ENCODE measurements at places on chromosomes 5 and 9.

- DNase-seq, result no peak
Measured at GRCh38 chr5:100779669-100780375, 123.3 kb downstream of the ST8SIA4 start.

- DNase-seq, result no peak
Measured at GRCh38 chr5:156920861-156921431, 42.1 kb downstream of the TIMD4 start.

DNA sequence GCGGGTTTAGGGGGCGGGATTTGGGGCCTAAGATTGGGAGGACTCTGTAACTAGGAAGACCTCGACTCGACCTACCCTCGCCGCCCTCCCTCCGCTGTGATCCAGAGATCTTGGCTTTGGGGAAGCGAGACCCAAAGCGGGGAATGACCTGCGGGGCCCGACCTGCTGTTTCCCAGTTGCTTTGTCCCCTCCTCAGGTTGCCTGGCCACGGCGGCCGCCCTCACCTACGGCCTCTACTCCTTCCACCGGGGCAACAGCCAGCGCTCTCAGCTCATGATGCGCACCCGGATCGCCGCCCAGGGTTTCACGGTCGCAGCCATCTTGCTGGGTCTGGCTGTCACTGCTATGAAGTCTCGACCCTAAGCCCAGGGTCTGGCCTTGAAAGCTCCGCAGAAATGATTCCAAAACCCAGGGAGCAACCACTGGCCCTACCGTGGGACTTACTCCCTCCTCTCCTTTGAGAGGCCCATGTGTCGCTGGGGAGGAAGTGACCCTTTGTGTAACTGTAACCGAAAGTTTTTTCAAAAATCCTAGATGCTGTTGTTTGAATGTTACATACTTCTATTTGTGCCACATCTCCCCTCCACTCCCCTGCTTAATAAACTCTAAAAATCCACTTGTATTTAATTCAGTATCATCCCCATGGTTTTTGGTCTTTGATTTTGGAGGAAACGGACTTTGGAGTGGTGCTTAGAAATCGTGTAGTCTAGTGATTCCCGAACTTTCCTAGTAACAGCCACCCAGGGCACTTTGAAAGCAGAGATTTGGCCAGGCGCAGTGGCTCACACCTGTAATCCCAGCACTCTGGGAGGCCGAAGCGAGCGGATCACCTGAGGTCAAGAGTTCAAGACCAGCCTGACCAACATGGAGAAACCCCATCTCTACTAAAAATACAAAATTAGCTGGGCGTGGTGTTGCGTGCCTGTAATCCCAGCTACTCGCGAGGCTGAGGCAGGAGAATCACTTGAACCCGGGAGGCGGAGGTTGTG lies 878 bp downstream of the HIGD2A start:
- DNase-seq, result no peak

DNA sequence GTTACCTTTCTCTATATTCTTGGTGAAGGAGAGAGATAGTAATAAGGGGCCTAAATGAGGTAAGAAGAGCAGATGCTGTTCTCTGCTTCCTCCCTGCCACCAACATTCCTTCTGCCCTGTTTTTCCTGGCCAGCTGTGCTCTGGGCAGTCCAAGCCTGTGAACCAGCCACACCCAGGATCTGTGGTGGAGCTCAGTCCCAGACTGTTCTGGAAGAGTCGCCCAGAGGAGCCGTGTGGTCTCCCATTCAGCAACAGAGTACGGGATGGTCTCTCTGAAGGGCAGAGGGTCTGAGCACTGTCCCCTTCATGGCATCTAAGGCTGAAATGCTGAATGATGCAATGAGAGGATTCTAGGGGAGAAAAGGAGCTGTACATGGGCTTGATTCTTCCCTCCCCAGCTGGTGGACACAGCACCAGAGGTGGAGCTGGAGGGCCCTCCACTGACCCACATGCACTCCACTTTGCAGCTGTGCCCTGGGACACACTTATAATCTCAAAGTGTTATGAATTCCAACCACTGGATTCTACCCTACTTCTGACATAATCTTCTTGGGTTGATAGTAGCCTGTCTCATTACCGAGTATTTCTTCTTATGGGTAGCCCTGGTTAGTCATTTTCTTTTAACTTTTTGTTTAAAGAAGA lies 70.8 kb upstream of the RPS23 start:
- DNase-seq, result no peak

GRCh38 chr5:137441476-137441875 lies 57.6 kb downstream of the SPOCK1 start:
- DNase-seq, result no peak

GRCh38 chr5:105033637-105034400 lies 1471.2 kb upstream of the NUDT12 start:
- no peak for DNase-seq

GRCh38 chr5:33890131-33891032 lies 1.4 kb downstream of the ADAMTS12 start:
- no peak for DNase-seq

DNA sequence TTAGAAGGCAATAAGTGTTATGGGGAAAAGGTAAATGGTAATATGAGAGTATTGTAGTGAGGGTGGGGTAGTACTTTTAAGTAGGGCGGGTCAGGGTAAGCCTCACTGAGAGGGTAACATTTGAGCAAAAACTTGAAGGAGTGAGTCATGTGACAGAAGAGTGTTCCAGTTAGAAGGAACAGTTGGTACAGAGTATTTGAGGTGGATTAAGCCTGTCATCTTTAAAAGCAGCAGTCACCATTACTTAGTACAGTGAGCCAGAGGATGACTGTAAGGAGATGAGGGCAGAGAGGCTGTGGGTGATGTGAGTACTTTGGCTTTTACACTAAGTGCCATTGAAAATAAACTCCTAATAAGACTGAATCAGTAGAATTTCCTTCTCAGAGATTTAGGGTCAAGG lies 54.8 kb downstream of the UBAP1 start:
- DNase-seq, result no peak

- DNase-seq, result no peak
Measured at GRCh38 chr9:105046907-105047741, 119.2 kb upstream of the ABCA1 start.

GRCh38 chr5:77643654-77644370 lies 5.3 kb upstream of the OTP start:
- DNase-seq, result no peak

DNA sequence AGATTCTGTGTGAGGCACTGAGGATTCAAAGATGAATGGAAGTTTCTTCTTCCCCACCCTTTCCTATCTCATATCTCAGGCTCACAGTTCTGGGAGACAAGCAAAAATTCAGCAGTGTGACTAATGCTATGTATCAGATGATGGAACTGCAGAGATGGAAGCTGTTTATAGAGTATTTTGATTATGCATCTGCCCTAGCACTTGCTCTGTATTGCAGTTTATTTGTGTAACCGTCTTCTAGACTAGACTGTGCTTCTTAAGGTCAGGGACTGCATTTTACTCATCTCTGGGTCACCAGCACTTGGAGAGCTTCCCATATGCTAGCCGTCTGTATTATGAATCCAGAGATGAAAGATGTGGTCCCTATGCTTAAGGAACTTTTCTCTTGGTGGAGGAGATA lies 12.6 kb downstream of the CAVIN4 start:
- peak; percentile 33 for DNase-seq

DNA sequence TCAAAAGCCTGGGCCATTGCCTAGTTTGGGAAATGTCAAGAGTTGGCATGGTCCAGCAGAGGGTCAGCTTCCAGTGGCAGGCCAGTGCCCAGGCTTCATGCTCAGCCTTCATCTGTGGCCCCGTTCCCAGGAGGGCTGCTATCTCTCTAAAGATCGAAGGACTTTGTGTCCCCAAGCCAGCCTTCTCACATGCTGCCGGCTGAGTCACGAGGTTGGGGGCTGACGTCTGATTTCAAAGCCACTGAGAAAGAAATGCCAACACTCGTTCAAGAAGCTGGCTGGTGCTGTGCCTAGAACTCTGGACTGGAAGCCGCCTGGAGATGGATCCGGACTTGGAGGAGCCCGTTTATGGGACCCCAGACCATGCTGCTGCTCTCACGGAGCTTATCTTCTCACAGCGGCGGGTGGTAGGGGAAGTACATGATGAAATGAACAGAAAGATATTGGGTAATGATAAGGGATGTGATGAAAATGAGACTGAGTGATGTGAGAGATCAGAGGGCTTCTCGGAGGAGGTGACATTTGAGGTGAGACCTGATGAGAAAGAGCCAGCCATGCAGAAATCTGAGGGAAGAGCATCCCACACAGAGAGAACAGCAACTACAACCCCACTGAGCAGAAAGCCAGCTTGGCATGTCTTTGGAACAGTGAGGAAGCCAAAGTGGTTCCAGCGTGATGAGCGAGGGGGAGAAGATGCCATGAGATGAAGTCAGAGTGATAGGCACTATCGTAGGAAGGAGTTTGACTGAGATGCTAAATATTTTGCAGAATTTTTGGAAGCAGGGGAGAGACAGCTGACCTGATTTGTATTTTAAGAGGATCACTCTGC lies 54.9 kb upstream of the BOD1 start:
- DNase-seq, result no peak

- no peak for DNase-seq
Measured at GRCh38 chr5:124110942-124111341, 599.0 kb downstream of the CSNK1G3 start.

GRCh38 chr5:66982470-66982869 lies 214.1 kb downstream of the CD180 start:
- no peak for DNase-seq

DNA sequence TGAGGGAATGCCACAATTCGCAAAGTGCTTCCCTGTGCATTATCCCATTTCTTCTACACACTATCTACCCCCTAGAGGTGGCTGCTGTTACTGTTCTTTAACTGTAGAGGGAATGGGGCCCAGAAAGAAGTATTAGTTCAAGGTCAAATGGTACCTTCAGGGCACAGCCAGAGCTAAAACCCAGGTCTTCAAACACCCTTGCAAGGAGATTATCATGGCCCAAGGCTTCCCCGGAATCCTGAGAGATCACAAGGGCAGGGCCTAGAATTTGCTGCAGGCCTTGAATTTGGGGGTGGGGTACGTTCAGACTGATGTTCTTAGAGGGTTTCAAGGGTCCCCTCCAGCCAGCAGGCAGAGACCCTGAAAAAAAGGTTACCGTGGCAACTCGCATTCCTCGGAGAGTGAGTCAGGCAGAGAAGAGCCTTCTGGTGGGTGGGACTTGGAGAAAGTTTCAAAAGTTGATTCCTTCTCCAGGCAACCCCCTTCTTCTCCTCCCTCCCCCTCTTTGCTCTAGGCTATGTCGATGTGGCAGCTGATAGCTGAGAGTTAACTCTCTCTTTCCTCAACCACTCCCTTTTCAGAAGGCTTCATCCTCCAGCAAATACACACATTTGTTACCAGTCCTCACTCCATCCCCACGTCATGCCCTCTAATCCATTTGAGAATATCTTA lies 1.9 kb downstream of the SPARC start:
- peak; percentile 94 for DNase-seq

DNA sequence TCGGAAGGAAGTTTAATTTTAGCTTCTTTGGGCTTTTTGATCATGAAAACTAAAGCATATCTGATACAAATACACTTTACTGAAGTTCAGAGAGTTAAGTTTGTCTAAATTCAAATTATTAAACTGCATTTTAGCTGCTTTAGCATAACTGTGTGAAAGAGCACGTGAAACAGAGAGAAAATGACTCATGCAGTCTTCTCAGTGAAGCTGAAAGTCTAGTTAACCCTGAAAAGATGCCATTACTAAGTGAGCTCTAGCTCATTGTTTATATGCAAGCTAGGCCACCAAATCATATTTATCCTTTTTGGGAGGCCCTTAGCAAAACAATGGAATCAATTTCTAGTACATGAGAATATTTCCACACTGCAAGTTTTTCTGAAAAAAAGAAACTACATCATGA lies 27.6 kb downstream of the TPD52L3 start:
- peak; percentile 54 for DNase-seq

GRCh38 chr9:78014776-78015175 lies 16.8 kb downstream of the GNAQ start:
- DNase-seq, result no peak

- DNase-seq, result no peak
Measured at GRCh38 chr5:132825033-132825833, 5.2 kb downstream of the SHROOM1 start.

GRCh38 chr9:23492126-23493002 lies 333.7 kb downstream of the ELAVL2 start:
- DNase-seq, result peak; percentile 26

DNA sequence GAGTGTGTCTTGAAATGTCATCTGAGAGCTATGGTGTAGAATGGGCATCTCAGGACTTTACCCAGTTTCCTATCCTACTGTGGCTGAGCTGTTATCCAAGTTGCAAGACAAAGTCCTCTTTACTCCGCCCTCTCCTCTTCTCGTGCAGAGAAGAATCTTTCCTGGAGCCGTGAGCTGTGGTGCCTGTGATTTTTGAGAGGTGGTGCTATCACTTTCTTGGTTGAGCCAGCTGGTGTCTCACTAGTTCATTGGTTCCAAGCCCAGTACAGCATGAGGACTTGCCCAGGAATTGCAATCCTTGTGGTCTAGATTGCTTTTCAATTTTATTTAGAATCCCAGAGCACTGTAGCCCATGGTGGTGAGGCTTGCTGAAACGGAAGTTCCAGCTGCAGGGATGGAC lies 2300.3 kb downstream of the MAT2B start:
- DNase-seq, result no peak

All from stromal cell of bone marrow (primary cell).